Cerebellum (tissue), 4 donors: ENCODE measurements at places on chromosomes 6 and 20.

DNA sequence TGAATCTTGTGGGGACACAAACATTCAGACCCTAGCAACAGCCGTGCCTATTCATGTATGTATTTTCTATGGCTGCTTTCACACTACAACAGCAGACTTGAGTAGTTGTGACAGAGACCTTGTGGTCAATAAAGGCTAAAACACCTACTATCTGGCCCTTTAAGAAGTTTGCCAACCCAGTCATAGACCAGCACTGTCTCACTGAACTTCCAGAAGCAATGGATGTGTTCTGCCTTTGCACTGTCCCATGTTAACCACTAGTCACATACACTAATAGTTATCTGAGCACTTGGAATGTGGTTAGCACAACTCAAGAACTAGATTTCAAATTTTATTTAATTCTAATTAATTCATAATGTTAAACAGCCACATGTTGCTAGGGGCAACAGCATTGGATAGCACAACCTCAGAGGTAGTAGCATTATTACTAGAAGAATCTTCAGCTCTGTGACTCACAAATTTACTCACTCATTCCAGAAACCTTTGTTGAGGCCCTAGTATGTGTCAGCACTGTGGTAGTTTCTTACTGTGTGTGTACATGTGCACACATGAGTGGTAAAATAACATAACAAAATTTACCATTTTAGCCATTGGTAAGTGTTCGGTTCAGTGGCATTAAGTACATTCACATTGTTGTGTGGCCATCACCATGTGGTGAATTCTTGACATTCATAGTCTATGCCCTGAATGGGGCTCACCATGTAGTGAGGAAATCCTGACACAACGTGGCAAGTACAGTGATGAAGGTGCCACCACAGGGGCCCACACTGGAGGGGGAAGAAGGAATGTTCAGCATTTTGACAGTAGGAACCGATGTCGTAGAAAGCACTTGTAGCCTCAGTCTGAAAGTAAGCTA lies 107.3 kb downstream of the CEP57L1 start:
- no peak for DNase-seq

GRCh38 chr6:69861986-69862385 lies 4.4 kb upstream of the COL19A1 start:
- DNase-seq = no peak

GRCh38 chr6:127939442-127940066 lies 38.7 kb upstream of the THEMIS start:
- no peak for DNase-seq

DNA sequence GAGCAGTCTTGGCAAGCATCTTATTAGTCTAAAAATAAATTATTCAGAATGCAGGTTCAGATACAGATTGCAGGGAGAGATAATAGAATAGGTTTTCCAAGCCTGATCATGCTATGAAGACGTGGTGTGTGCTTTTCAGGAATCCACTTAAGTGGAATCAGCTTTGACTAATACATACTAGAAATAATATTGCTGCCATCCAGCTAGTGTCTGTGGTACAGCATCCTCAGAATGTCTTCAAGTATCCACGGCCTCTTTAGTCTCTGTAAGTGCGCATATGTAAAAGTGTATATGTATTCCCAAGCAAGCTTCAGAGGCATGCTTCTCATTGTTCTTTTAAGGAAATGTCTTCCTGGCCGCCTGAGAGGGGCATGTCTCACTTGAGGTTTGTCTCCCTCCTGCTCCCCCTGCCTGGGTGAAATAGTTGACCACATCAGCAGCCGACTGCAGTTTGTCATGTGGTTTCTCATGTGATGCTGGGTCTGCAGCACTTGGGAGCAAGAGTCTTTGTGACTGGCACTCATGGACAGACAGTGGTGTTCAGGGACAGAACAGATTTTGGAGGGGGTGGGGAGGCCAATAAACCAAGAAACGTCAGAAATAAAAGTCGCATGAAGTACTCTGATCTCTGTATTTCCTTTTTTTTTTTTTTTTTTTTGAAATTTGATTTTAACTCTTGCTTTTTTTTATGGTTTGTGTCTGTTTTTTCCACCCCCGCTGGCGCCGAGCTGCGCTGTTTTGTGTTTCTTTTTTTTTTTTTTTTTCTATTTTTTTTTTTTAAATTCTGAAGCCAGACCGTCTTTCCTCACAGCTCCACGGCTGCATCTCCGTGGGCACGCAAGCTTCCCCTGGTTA lies 150.8 kb downstream of the PRL start:
- peak; percentile 26 for DNase-seq

- DNase-seq = peak; percentile 61
Measured at GRCh38 chr6:33073431-33073871, at the start of gene HLA-DPA1. TSS of gene HLA-DPA1 (minus strand) at chr6:33073649.

DNA sequence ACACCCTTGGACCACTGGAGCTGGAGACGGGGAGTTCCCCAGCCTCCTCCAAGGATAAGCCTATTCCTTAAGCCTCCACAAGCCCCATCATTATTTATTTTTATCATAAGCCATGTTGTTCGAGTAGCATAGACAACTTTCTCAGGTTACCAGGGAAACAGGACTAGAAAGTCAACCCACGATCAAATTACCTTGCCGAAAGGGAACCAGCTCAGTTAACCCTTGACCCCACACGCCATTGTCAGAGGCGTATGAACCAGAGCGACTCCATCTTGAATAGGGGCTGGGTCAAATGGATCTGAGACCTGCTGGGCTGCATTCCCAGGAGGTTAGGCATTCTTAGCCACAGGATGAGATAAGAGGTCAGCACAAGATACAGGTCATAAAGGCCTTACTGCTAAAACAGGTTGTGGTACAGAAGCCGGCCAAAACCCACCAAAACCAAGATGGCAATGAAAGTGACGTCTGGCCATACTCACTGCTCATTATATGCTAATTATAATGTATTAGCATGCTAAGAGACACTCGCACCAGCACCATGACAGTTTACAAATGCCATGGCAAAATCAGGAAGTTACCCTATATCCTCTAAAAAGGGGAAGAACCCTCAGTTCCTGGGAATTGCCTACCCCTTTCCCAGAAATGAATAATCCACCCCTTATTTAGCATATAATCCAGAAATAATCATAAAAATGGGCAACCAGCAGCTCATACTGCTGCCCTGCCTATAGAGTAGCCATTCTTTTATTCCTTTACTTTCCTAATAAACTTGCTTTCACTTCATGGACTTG lies 22.4 kb downstream of the SYNJ2 start:
- DNase-seq = no peak

- DNase-seq = no peak
Measured at GRCh38 chr6:72654071-72654621, 32.3 kb downstream of the KCNQ5 start.
